ENCODE measurements at places on chromosomes 4 and X.
A peak's percentile ranks its signal among the peaks of the same experiment; 100 is the strongest.

GRCh38 chr4:85824166-85824945, 349.4 kb downstream of the ARHGAP24 start:
- DNase-seq: no peak

- no peak for DNase-seq
These were observed 144.0 kb downstream of the HDX start for GRCh38 chrX:84358271-84358670.

DNA sequence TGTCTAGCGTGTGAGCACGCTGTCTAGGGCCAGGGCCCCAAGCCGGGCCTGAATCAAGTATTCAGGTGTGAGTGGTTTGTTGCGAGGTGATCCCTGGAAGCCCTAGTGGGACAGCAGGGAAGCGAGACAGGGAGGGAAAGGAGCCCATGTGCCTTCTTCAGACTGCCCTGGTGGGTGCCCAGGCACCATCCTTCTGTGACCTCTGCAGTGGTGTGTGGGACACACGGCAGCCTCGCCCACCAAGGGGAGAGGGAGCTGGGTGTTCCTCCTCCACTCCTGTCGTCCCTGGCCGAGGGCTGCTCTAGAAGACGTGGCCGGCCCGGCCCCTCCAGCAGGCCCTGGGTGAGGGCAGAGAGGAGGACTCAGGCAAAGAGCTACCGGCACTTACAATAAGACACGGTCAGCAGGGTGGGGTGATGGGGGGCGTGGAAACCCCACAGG, 47.4 kb downstream of the HTRA3 start:
- no peak for DNase-seq

DNA sequence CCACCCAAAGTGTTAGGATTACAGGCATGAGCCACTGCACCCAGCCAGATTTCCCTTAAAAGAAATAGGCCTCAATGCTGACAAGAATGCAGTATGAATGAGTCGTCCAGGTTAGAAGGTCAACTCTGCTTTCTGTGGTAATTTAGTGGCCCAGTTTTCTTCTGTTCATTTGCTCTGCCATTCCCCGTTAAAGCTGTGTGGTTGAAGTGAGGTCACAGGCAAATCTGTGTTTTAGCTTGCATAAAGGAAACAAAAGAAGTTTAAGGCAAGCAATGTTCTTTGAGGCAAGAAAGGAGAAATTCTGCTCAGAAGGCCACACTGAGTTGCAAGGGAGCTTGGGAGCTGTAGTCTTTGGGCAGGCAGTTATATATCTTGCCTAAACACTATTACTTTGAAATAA, 176.8 kb downstream of the LARP7 start:
- peak; percentile 23 for DNase-seq

- DNase-seq: no peak
These were observed 181.0 kb upstream of the TLL1 start for GRCh38 chr4:165692082-165692481.

GRCh38 chrX:57752866-57753265, 72.8 kb upstream of the NLRP2B start:
- no peak for DNase-seq

- no peak for DNase-seq
These were observed 42.6 kb downstream of the GALNT7 start for GRCh38 chr4:173211222-173211621.

DNA sequence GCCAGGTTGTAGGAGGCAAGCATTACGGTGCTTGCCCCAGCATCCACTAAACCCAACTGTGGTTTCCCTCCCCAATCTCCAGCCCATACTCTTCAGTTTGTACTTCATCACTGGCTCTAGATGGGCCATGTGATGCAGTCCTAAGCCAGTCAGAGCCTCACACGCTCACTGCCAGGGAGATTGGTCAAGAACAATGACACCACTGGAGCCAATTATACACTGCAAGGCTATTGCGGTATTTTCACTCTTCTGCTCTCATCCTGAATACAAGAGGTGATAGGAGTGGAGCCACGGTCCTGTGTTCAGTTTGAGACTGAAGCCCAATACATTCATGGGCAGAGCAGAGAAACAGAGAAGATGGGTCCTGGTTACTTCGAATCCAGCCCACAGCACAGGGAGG, 58.4 kb downstream of the SEPSECS start:
- no peak for DNase-seq

DNA sequence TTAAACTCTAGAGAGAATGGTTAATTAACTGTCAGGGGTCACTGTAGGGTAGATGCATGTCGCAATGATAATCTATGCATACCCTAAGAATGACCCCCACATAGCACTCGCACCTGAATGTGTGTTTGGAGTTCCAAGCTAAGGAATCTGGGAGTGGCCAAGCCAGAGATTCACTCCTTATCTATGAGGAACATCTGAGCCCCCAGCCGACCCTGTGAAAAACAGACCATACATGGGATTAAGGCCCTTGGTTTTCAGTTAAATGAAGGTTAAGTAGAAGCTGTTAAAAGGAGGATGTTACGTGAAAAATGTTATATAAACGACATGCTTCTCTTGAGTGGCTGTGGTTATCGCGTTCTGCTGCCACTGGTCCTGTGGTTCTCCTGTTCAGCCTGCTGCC, 147.2 kb downstream of the RELL1 start:
- DNase-seq: no peak

DNA sequence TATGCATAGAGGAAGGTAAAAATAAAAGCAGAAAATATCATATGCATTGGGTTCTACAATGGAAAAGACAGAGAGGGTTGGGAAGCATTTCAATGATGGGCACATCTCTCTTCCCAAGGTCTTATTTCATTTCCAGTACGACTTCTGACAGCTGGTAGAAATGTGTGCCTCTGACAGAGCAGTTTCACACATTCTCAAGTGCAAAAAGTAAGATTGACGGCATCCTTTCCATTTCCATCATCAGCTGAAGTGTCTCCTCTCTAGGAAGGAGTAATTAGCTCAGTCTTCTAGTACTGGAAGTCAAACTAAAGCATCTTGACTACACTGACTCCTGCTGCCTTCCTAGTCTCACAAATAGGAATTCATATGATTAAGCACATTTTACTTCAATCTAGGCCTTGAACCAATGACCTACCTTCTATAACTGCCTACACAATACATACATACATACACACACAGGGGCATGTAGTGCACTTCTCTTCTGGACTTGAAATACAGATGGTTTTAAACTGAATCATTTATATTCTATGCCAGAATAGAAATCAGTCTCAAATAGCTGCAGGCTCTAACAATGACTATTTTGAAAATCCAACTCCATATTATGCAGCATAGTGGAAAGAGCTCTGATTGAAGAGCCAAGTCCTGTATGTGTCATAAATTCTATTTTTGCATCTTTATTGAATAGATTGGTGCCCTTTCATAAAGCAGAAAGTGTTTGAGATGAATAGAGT, 473.4 kb downstream of the INPP4B start:
- no peak for DNase-seq

GRCh38 chr4:150949943-150950342, 65.1 kb downstream of the LRBA start:
- DNase-seq: no peak

- no peak for DNase-seq
These were observed 286.4 kb upstream of the FAT1 start for GRCh38 chr4:187010052-187010451.

- no peak for DNase-seq
These were observed 12.5 kb upstream of the CLNK start for GRCh38 chr4:10697086-10697485.

DNA sequence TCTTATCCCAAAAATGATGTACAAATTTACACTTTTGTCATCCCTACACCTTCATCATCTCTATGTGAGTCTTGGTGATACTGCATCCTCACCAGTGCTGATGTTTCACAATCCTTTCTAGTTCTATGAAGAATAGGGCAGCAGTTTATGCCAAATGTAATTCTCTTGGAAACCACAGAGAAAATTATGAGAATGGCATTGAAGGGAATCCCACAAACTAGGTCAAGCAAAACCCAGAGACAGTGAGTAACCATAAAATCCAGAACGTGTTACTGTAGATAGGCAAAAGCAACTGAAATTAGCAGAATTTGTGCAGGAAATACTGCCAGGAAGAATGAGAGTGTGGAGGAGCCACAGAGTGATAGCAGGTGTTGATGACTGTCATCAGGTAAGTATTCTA, 24.5 kb downstream of the IL15 start:
- DNase-seq: no peak

DNA sequence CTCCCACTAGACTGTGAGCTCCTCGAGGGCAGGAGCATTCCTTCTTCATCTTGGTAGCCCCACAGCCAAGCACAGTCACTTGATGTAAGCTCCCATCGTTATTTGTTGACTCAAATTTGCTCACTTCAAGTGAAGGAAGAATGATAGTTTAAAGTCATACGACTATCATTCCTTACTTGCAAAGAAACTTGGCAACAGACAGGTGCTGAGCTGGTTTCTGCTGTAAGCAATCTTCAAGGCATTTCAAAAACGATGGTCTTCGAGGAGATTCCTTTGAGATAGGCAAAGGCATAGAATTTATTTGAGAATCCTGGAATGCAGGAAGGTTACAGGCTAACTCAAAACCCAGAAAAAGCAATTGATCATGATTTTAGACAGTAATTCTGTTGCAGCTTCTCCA, 64.8 kb downstream of the QDPR start:
- DNase-seq: no peak

GRCh38 chr4:22986262-22986661, 293.5 kb downstream of the GBA3 start:
- no peak for DNase-seq

- no peak for DNase-seq
These were observed 153.4 kb downstream of the FMR1NB start for GRCh38 chrX:148134578-148134977.

- no peak for DNase-seq
These were observed 8.7 kb upstream of the ABLIM2 start for GRCh38 chr4:8167291-8167690.

GRCh38 chrX:30812326-30812725, 76.7 kb downstream of the TAB3 start:
- no peak for DNase-seq

- DNase-seq: no peak
These were observed 10.5 kb downstream of the NELFA start for GRCh38 chr4:1998296-1998695.

- no peak for DNase-seq
These were observed at the start of gene MXD4 for GRCh38 chr4:2261853-2262144. Gene MXD4, minus strand, starts transcription at chr4:2262109. Its CDS starts 129 bp downstream, at chr4:2261980.

DNA sequence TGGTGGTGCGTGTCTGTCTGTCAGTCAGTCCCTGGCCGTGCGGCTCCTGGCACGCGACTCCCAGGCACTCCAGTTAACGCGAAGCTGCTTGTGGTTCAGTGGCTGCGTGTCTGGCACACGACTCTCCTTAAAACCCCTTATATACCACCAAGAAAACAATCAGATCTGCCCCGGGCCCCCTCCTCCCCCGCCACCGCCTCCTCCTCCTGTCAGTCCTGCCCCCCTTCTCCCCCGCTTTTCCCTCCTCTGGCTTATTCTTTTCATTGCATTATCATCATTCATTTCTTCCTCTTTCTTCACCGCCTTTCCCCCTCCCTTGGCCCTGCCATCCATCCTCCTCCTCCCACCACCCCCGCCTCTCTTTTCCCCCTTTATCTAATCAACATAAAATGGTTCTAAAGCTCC, at the start of gene NEUROG2:
TSS of gene NEUROG2 (minus strand) at position 115 of the 405 bp plus-strand sequence. CDS start 705 bp downstream, outside the sequence.
- DNase-seq: no peak

DNA sequence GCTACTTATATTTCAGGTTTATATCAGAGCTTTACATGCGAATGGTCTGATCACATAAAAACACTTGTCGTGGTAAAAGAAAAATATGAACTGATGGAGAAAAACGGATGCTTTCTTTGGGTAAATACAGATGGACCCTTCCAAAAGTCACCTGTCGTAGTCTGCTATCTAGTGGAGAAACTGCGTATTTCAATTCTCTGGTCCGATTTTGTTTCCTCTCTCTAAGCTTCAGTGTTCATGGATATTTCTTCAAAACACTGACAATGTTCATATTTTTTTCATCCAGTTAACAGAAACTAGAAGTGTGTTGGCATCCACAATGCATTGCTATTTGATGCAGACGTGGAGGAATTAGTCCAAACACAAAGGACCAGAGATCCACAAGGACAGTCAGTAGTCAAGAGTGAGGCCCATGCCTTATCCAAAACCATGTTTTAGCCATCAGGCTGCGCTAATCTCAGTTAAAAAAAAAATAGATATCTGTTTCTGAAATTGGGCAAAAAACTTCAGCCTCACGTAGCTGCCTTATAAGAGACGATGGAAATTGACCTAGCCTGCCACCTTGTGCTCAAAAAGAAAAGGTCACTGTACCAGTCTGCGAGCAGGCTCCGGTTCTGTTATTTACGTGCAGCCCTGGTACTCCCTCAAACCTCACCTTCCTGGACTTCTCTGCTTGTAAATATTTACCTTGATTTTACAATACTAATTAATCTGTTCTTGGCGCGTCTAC, 16.0 kb downstream of the MEPE start:
- peak; percentile 28 for DNase-seq

DNA sequence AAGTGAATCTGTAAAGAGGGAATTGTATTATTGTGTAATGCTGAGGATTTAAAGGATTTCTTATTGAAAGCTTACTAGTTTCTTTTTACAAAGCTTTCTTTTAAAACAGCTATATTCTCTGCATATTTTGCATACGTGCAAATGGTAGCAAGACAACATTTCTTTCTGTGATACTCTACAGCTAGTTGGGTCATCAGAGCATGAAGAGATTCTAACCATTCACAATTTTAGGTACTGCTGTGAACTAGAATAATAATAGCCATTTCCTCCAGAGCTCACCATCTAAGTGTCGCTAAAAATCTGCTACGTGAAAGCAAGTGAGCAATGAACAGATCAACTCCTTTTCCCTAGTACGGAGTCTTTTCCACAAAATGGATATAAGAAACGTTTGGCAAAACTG, 37.3 kb downstream of the ARHGAP6 start:
- no peak for DNase-seq

GRCh38 chr4:77910676-77911075, 48.0 kb downstream of the MRPL1 start:
- no peak for DNase-seq

GRCh38 chr4:113634081-113634969, 127.2 kb downstream of the CAMK2D start:
- DNase-seq: no peak

GRCh38 chr4:85218756-85219155, 252.3 kb upstream of the WDFY3 start:
- no peak for DNase-seq

GRCh38 chr4:126799971-126800574, 832.7 kb upstream of the INTU start:
- no peak for DNase-seq
